ENCODE measurements at places on chromosomes 2 and 18.

DNA sequence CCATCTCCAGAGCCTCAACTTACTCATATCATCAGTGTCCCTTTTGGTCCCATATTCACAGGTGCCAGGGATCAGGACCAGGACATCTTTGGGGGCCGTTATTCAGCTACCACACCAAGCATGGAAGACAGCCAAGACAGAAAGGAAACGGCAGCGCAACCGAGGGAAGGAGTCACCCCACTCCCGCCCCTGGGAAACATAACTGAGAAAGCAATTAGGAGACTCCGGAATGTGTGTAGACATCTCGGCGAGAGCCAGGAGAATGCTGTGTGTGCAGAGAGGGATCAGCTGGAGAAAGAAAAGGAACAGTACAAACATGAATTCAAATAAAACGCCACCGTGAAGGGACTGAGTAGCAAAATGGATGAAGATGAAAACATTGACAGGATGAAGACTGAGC, 13.4 kb upstream of the BOK start:
- DNase-seq, result no peak

GRCh38 chr2:8096484-8096883, 585.4 kb upstream of the ID2 start:
- DNase-seq, result no peak

- DNase-seq, result no peak
Observed at GRCh38 chr18:32476106-32476505, 5.4 kb upstream of the GAREM1 start.

DNA sequence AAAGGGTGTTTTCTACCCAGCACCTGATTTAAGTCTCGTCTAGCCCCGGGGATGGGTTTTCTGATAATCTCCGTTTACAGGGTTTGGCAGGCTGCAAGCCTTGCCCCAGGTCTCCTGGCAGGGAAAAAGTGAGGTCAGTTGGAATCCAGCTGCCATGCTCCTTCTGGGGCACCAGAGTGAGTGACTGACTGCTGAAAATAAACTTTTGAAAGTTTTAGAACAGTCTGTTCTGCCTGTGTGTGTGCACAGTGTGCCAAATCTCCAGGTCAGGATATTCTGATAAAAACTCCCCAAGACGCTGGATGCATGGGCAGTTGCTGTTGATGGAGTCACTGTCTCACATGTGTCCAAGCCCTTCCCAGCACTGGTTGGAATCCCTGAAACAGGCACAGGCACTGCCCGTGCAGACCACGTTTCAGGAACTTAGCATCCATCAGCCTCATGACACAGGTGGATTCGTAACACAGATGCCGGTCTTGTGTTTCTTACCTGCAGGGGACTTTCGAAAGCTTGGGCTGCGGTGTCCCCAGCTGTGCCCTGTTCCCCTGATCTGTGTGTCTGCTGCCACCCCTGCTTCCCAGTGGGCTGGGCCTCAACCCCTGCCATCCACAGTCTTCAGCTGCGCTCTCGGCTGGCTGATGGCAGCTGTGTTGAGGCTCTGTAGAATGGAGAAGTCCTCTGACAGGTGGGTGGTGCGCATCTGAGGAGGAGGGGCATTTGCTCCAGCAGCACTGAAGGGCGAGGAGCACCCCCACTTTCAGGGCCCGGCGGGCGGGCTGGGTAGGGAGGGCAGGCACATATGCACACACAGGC, 65.0 kb downstream of the SH3RF3 start:
- no peak for DNase-seq

DNA sequence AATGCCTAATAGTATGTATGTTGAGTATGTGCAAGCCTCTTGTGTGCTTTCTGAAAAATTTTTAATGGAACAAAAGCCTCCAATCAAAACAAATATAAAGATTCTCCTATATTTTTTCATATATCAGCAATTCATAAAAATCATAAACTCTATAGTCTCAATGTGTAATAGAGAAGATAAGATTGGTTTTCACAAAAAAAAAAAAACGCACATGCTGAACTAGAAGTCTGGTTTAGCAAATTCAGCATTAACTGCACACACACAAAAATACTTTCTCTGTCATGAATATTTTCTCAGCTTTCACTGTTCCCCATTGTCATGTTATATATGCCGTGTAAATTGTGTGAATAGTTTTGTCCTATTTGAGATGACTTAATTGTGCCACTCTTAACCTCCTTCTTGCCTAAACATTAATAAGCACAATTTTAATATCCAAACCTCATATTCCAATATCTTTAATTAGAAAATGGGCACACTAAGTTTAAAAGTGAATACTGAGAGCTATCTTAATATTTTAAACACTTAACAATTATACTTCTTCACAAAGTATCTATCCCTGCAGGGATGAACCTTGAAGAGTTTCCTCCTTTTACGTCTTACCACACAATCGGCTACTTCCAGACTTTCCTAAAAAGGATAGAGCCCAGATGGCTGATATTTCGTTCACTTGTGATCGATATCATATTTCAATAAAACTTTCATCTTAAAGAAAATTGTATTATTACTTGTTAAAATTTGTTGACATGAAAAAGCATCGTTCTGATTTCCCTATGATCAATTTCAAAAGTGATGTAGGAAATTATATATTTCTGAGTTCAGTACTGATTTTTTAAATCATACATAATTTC, 242.7 kb downstream of the TCF4 start:
- DNase-seq, result no peak

DNA sequence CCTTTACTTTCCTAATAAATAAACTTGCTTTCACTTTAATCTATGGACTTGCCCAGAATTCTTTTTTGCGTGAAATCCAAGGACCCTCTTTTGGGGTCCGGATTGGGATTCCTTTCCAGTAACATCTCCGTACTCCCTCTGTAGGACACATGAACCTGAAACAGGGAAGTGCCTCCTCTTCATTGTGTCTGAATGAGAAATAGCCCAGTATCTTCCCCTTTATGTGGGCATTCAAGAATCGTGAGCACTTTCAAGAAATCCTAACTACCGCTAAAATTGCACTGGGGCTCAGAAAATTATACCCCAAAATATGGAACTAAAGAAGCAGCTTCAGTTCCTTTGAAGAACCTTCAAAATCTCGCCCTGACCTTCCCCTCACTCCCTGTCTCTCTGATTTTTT, 7.8 kb upstream of the POMC start:
- DNase-seq, result no peak

- no peak for DNase-seq
Observed at GRCh38 chr2:196528486-196529223, 110.9 kb upstream of the CCDC150 start.

- no peak for DNase-seq
Observed at GRCh38 chr2:6931753-6932152, 14.5 kb downstream of the RNF144A start.

- DNase-seq, result no peak
Observed at GRCh38 chr2:175353275-175353674, 171.8 kb upstream of the ATP5MC3 start.

GRCh38 chr2:60836491-60836890, 44.9 kb upstream of the REL start:
- DNase-seq, result no peak

GRCh38 chr18:51404620-51405019, 207.1 kb upstream of the MEX3C start:
- no peak for DNase-seq

- no peak for DNase-seq
Observed at GRCh38 chr2:239625156-239625845, 224.5 kb upstream of the HDAC4 start.

GRCh38 chr18:55886886-55887285, 298.9 kb upstream of the TCF4 start:
- DNase-seq, result no peak

- no peak for DNase-seq
Observed at GRCh38 chr2:240810199-240810598, 9.8 kb downstream of the KIF1A start.

GRCh38 chr2:191951376-191951775, 104.5 kb upstream of the CAVIN2 start:
- no peak for DNase-seq

- no peak for DNase-seq
Observed at GRCh38 chr2:197254776-197255530, 55.6 kb downstream of the ANKRD44 start.

DNA sequence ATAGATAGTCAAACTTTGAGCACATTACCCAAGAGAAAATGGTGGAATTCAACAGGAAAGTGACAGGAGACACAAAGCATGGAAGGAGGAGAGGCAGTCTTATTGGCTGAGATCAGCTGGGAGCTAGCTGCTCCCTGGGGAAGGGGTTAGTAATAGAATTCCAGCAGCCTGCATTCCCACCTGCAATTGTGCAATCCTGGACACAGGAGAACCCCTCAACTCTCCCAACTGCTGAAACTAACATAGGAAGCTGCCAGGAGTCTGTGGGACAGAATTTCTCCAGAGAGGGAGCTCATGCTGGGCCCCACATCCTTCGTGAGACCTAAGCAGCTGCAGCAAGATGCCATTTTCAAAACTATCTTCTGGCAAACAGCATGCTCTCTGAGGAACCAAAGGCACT, 69.8 kb upstream of the ACVR1C start:
- DNase-seq, result no peak

DNA sequence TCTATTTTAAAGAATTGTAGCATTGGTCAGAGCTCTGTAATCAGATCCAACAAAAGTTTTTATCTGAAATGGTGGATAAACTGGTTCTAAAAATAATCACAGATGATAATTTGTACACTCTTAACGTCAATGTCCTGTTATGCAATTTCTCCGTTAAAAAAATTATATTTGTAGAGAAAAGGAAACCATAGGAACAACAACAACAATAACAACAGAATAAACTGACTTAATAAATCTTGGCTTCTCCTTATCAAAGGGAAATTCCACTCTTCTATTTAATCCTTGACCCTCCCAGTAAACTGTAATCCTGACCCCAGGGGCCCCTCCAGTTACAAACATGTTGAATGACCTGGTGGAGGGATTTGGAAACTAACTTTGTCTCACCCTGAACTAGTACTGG, 78.6 kb upstream of the ZFP36L2 start:
- no peak for DNase-seq

- no peak for DNase-seq
Observed at GRCh38 chr18:27185025-27185763, at the start of gene CHST9. Gene CHST9, minus strand, starts transcription at chr18:27185308. Its CDS starts 42,499 bp downstream, at chr18:27142809.
